Panc1 (cell line): ENCODE measurements at places on chromosomes 13 and 19. TPM values are rescaled to one million over a fixed set of nuclear protein-coding genes. Genes with fewer than 3 reads are reported as not detected.

DNA sequence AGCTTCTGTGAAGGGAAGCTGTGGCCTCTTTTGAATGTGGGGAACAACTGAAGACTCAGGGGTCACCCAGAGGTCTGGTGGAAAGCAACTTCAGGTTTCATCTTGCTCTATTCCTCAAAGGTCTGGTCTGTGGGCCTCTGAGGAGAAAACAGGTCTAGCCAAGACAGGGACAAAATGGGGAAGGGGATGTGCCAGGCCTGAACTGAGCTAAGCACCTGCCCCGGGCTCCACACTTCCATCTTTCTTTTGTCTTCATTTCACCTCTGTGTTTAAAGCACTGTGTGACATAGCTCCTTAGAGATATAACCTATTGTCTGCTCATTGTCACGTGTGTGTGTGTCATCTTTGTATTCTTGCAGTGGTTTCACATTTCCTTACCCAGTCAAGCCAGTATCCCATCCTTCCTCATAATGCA is 19.9 kb upstream of the GDF15 start:
- peaks cover 28% of the 10 kb centered on the region for H3K4me1 ChIP-seq
- H3K27ac ChIP-seq: peak overlapping the region; percentile 83
- H3K27me3 ChIP-seq: no peaks in the 10 kb centered on the region
- no peaks in the 10 kb centered on the region for H3K36me3 ChIP-seq
- no peak overlapping the region for H3K4me3 ChIP-seq

GRCh38 chr19:29445246-29445645 is 80.5 kb upstream of the VSTM2B start:
- H3K4me3 ChIP-seq: no peak overlapping the region
- DNase-seq: no peak
- no peaks in the 10 kb centered on the region for H3K4me1 ChIP-seq
- H3K27me3 ChIP-seq: peaks cover 8% of the 10 kb centered on the region
- H3K27ac ChIP-seq: no peak overlapping the region

DNA sequence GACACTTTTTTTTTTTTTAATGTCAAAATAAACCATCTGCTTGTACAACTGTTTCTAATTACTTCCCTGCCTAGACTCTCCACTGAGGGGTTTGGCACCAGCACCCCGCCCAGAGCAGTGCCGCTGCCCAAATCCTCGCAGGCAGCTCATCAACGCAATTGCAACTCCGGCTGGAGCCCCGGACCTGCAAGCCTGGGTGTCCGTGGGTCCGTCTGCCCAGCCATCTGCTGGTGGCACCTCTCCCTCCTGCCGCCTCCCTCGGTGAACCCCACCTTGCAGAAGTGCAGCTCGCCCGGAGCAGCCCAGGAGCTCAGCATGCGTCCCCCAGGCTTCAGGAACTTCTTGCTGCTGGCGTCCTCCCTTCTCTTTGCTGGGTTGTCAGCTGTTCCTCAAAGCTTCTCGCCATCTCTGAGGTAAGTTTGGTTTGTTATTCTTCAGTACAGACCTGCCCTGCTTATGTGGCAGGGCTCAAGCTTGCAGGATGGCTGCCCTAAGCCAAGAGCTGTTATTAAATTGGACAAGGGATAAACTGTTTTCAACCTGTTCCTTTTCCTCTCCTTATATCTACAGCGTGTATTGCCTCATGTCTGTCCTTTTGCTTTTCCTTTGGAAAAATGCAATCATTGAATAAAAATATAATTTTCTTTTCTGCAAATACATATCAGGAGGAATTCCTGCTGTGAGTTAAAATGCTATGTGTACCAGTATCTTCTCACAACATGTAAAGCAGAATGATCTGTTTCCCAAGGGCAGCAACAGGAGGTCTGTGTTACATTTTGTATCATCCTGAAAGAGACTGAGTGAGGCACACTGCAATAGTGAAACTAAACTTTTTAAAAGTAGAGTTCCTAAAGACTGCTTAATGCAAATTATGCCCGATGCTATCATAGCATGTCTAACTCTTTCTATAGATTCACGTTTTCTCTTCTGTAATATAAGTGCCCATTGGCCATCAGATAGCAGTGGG is at the start of gene ITGBL1:
Gene ITGBL1, plus strand, starts transcription at position 157 of the 967 bp plus-strand sequence. Its CDS starts 159 bp downstream, at position 316.
- no peaks in the 10 kb centered on the region for H3K27me3 ChIP-seq
- H3K27ac ChIP-seq: peak within 1 kb of the TSS; percentile 86
- peak within 1 kb of the TSS; percentile 76 for H3K4me3 ChIP-seq

- no peak overlapping the region for H3K27ac ChIP-seq
- no peak overlapping the region for H3K4me3 ChIP-seq
- H3K27me3 ChIP-seq: no peaks in the 10 kb centered on the region
- H3K36me3 ChIP-seq: no peaks in the 10 kb centered on the region
- H3K4me1 ChIP-seq: no peaks in the 10 kb centered on the region
Measured at GRCh38 chr19:47707135-47707925, 5.9 kb upstream of the EHD2 start.

CEACAM8 gene
- not detected for total RNA-seq

LYPD4 gene
- not detected for total RNA-seq

- no peaks in the 10 kb centered on the region for H3K36me3 ChIP-seq
- peaks cover 12% of the 10 kb centered on the region for H3K4me1 ChIP-seq
- DNase-seq: no peak
- no peak overlapping the region for H3K27ac ChIP-seq
Measured at GRCh38 chr19:40414542-40415535, 1.7 kb upstream of the PRX start.

EPS8L1 gene
- 11.0 TPM for total RNA-seq

CADM4 gene
- total RNA-seq: 2.7 TPM

DNA sequence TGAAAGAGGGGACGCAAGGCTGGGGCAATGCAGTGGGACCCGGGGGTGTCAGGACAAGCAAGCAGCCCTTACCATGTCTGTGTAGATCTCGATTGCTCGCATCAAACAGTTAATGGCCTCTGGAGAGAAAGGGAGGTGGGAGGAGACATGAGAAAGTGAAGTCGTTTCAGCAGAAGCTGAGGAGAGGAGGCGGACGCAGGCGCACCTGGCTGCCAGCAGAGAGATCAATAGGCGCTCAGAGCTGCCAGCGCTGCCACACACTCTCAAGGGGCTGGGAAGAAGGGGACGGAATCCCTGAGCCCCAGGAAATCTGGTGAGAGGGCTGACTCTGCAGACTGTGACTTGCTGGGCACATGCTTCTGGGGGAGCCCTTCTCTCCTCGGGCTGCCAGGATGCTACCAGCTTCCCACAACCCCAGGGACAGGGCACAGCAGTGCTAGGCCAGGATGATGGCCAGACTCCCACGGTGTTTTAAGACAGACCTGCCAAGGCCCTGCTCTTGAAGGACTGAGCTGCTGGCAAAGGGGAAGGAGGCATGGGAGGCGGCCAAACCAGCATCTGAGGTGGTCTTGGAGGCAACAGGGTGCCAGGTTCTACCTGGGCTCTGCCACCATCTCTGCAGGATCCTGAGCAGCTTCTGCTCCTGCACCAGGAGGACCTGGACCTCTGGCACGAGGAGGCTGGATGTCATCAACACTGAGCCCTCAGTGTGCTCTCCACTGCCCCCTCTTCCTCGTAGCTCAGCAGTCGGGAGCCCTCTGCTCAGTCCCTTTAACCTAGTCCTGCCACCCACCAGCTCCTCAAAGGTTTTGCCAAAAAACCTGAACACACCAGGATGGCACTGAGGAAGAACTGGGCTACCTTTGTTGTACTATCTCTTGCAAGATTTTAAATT is 11.7 kb upstream of the KPTN start:
- H3K36me3 ChIP-seq: no peaks in the 10 kb centered on the region
- H3K27me3 ChIP-seq: no peaks in the 10 kb centered on the region
- no peak overlapping the region for H3K27ac ChIP-seq
- no peaks in the 10 kb centered on the region; the same call in 1 of the 2 replicates for H3K4me1 ChIP-seq

DNA sequence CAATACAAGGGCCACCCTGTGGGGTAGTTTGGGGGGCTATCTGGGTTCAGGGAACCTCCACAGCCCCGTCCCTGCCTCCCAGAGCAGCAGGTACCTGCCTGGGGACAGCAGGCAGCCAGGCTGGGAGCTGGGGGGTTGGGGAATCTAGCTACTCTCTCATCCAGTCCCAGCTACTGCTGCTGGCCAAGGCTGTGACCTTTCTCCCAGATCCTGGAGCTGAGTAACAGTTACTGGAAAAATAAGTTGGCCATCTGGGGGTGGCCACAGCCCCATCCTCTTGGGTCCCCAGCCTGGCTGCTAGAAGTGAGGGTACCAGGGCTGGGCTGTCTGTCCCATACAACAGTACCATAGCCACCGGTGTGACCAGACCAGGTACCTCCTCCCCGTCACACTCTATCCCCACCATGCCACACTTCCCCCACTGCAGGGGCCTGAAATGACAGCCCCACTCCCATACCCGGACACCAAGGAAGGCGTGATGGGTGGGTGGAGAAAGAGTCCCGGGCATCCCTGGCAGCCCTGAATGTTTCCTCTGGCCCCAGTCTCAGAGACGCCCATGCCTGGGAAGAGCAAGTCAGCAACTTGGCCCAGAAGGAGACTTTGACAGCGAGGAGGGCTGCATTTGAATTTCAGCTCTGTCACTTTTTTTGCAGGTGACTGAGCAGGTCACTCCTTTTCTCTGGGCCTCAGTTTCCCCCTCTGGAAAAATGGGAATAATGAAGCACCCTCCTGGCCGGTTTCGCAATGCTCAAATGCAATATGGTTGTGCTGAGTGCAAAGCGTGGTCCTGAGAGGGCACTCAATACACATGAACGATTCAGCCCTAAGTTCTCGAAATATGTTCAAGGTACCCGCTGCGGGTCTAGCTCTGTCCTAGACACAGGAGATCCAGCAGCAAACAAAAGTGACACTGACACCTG is 30.7 kb upstream of the NFIC start:
- peaks cover 38% of the 10 kb centered on the region for H3K4me1 ChIP-seq
- no peak for DNase-seq
- H3K36me3 ChIP-seq: no peaks in the 10 kb centered on the region
- H3K27ac ChIP-seq: peak overlapping the region; percentile 92
- no peak overlapping the region for H3K4me3 ChIP-seq

GRCh38 chr19:46723471-46723870 is 6.6 kb upstream of the PRKD2 start:
- no peaks in the 10 kb centered on the region; the same call in 1 of the 2 replicates for H3K4me1 ChIP-seq
- DNase-seq: no peak
- H3K27ac ChIP-seq: no peak overlapping the region
- no peaks in the 10 kb centered on the region for H3K27me3 ChIP-seq
- H3K36me3 ChIP-seq: no peaks in the 10 kb centered on the region

ICAM3 gene
- 10.5 TPM for total RNA-seq

- no peaks in the 10 kb centered on the region for H3K36me3 ChIP-seq
- no peak overlapping the region for H3K27ac ChIP-seq
- no peaks in the 10 kb centered on the region for H3K27me3 ChIP-seq
- no peaks in the 10 kb centered on the region for H3K4me1 ChIP-seq
- DNase-seq: no peak
Measured at GRCh38 chr13:75467040-75467728, 14.8 kb downstream of the TBC1D4 start.

GRCh38 chr13:77563111-77563510 is 27.6 kb downstream of the SCEL start:
- H3K27me3 ChIP-seq: no peaks in the 10 kb centered on the region
- no peaks in the 10 kb centered on the region for H3K4me1 ChIP-seq
- no peak for DNase-seq
- no peaks in the 10 kb centered on the region for H3K36me3 ChIP-seq
- H3K27ac ChIP-seq: no peak overlapping the region
- no peak overlapping the region for H3K4me3 ChIP-seq

GRCh38 chr19:49287141-49287770 is 37.7 kb downstream of the SLC6A16 start:
- H3K27ac ChIP-seq: no peak overlapping the region
- no peaks in the 10 kb centered on the region for H3K4me1 ChIP-seq
- no peaks in the 10 kb centered on the region for H3K36me3 ChIP-seq
- H3K27me3 ChIP-seq: no peaks in the 10 kb centered on the region

DNA sequence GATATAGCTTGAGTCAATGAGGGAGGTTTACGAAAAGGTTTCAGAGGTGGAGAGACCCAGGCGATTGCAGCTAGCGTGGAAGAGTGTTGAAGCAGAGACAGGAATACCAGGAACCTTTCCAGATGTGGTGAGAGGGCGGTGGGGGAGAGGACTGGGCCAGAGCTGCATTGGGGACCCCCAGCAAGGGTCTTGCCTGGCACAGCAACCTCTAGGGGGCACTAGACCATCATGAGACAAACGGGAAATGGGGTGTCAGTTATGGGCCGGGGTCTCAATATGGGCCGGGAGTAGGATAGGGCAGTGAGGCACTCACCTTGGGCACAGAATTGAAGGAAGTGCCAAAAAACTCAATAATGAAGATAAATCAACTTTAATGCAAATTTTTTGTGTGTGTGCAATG is 2.1 kb upstream of the LRP3 start:
- H3K27me3 ChIP-seq: no peaks in the 10 kb centered on the region
- no peak overlapping the region for H3K27ac ChIP-seq

UHRF1 gene
- total RNA-seq: 53.6 TPM

DNA sequence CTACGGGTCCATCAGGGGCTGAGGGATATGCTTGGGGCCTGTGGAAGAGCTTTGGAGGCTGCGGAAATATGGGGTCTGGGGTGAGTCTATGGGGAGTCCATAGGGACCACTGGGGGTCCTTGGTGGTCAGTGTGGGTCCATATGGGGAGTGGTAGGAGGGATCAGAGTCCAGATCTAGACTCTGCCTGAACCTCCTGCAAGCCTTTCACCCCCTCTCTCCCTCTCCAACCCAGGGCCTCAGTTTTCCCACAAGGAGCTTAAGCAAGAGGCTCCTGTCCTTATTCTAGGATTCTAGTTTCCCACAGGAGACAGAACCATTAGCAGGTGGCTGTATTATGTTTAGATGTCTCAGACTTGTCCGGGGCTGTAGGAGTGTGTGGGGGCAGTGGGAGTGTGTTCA is 161.9 kb upstream of the TSHZ3 start:
- no peak for DNase-seq
- H3K4me1 ChIP-seq: no peaks in the 10 kb centered on the region
- no peaks in the 10 kb centered on the region for H3K36me3 ChIP-seq
- no peak overlapping the region for H3K27ac ChIP-seq
- no peak overlapping the region for H3K4me3 ChIP-seq
- peaks cover 4% of the 10 kb centered on the region for H3K27me3 ChIP-seq

THSD1 gene
- 3.3 TPM for total RNA-seq

- no peaks in the 10 kb centered on the region for H3K27me3 ChIP-seq
- peak overlapping the region; percentile 100 for H3K27ac ChIP-seq
- no peak overlapping the region for H3K4me3 ChIP-seq
- peaks cover 5% of the 10 kb centered on the region; the same call in 1 of the 2 replicates for H3K36me3 ChIP-seq
- DNase-seq: no peak
- H3K4me1 ChIP-seq: peaks cover 93% of the 10 kb centered on the region
Measured at GRCh38 chr13:97313551-97314260, 91.6 kb downstream of the MBNL2 start.

KIR3DL3 gene
- not detected for total RNA-seq

HNRNPUL1 gene
- total RNA-seq: 183 TPM

GRCh38 chr13:80881495-80881894 is 540.6 kb upstream of the SPRY2 start:
- no peak for DNase-seq
- H3K4me3 ChIP-seq: no peak overlapping the region
- no peaks in the 10 kb centered on the region for H3K4me1 ChIP-seq
- H3K36me3 ChIP-seq: no peaks in the 10 kb centered on the region
- no peaks in the 10 kb centered on the region for H3K27me3 ChIP-seq

- H3K27ac ChIP-seq: no peak overlapping the region
- peaks cover 3% of the 10 kb centered on the region; the same call in 1 of the 2 replicates for H3K36me3 ChIP-seq
- no peaks in the 10 kb centered on the region for H3K4me1 ChIP-seq
- no peak overlapping the region for H3K4me3 ChIP-seq
- no peaks in the 10 kb centered on the region for H3K27me3 ChIP-seq
Measured at GRCh38 chr19:11169896-11170678, 14.5 kb upstream of the SPC24 start.
